Activated CD8-positive, alpha-beta T cell treated with anti-CD3 and anti-CD28 coated beads for 36 hours (primary cell): ENCODE measurements at places on chromosomes 7 and 10. TPM values are rescaled to one million over a fixed set of nuclear protein-coding genes. Genes with fewer than 3 reads are reported as not detected.

DNA sequence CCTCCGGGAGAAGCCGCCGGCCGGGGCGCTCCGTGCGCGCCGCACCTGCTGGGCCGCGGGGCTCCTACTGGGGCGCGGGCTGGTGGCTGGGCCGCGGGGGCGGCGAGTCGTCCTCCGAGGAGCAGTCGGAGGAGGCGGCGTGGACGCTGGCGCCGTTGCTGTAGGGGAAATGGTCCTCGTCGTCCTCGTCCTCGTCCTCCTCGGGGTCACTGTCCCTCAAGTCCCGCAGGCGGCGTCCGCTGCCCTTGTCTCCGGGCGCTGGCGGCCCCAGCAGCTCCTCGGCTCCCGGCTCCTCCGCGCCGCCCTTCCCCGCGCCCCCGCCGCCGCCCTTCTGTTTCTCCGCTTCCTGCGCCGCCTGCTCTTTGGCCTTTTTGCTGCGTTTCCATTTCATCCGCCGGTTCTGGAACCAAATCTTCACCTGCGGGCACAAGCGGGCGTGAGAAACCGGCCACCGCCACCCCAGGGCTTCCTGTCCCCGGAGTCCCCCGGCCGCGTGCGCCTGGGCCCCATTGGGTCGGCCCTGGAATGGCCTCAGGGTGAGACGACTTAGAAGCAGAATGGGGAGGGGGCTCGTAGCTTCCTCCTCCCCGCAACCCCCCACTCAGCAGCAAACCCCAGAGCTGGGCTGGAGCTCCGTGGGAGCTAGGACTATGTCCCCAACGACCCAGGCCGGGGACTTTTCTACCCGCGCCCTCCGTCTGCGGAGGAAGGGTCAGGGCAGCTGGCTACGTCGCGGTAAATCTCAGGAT, 4.8 kb downstream of the MNX1 start:
- DNase-seq = no peak

DNA sequence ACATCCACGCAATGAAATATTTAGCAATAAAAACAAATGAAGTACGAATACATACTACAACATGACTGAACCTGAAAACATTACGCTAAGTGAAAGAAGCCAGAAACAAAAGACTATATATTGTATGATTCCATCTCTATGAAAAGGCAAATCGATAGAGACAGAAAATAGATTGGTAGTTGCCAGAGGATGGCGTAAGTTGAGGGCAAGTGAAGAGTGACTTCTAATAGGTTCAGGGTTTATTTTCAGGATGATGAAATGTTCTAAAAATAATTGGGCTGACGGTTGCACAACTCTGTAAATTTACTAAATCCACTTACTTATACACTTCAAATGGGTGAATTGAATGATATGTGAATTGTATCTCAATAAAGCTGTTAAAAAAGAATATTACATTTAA, 39.5 kb upstream of the TECTB start:
- no peak for DNase-seq

DNA sequence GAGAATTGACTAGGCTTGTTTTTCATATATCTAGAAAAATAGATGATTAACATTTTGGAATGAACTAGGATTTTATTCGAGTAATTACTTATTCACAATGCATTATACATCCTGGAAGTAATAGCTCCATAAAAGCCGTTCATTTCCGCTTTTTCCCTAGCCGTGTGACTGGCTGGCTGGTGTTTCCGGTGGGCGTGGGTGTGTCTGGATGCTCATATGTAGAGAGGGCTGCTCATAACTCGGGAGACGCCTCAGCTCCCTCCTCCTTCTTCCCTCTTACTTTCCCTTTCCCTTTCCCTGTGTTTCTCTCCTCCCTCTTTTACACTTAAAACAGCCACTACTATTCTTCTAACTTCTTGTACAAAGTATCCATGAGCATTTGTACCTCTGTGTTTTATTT, 187.7 kb upstream of the VSTM2A start:
- no peak for DNase-seq

DNA sequence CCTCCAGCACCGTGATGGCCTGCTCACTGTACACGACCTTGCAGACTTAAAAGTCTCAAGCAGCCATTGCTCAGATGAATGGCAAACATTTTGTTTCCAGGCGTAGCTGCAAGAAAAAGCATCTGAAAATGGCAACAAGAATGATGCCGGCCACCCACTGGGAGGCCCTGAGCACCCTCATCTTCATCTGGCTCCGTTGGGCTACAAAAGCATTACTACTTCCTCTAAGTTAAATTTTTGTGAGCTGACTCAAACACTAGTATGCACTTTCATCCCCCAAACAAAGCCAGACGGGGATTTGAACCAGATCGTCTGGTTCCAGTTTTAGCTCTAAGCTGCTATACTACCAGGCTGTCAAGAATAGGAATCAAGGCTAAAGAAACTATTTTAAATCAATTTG, 116.6 kb upstream of the CDK1 start:
- DNase-seq = no peak

DNA sequence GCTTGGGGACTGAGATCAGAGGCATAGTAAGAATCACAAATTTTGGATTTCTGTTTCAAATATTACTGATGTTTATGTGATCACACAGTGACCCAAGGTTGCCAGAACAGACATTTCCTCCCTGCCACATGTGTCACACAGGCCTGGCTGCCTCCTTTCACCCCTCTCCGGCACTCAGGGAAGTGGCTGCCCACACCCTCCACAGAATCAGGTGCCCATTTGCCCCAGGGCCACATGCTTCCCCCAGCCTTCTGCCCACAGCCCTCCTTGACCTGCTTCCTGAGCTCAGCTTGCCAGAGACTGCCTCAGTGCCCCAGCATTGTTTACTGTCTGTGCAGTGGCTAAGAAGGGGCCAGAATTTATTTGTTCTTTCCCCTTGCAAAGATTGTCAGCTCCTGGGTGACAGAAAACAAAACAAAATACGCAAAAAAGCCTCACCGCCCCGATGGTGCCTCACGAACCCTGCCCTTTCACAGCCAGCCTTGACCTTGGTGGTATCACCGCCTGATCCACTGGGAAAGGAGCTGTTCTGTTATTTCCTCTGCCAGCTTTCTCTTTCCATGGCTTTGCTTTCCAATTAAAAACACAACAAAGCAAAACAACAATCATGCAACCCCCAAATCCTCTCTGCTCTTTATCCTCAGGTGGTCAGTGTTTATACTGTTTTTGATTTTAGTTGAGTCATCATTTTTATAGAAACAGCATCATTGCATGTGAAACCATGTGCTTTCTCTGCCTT, 52.8 kb downstream of the CHN2 start:
- DNase-seq = no peak

GRCh38 chr7:92641921-92642511, 51.8 kb upstream of the FAM133B start:
- peak; percentile 87 for DNase-seq

GRCh38 chr7:601595-602340, 82.1 kb upstream of the PDGFA start:
- DNase-seq = peak; percentile 98

CTAGE4 gene
- total RNA-seq = 1.6 TPM

PIK3AP1 gene
- total RNA-seq = 4.7 TPM

AKR1D1 gene
- total RNA-seq = not detected
